Vein endothelial cell (primary cell): ENCODE measurements at places on chromosomes 11 and 22. TPM values are rescaled to one million over a fixed set of nuclear protein-coding genes. Genes with fewer than 3 reads are reported as not detected.

Gene E2F8
- total RNA-seq, result 2.9 and 7.5 TPM in 2 replicates

Gene UBQLNL
- under 0.01 and 0.10 TPM in 2 replicates for total RNA-seq

Gene CD6
- not detected in 2 replicates for total RNA-seq

Gene PLAAT5
- not detected in 2 replicates for total RNA-seq

Gene CDC42EP1
- total RNA-seq, result 42.1 and 61.7 TPM in 2 replicates

Gene ZNF70
- total RNA-seq, result 5.7 and 7.2 TPM in 2 replicates

Gene TRABD
- 29.2 and 35.3 TPM in 2 replicates for total RNA-seq

Gene FAM83F
- total RNA-seq, result not detected in 2 replicates

Gene SPI1
- under 0.01 TPM in 1 of 2 replicates, not detected in the other for total RNA-seq

Gene NXPE1
- not detected in 2 replicates for total RNA-seq

Gene GRIK4
- total RNA-seq, result 0.10 and 0.33 TPM in 2 replicates

Gene ATF4
- total RNA-seq, result 221 and 270 TPM in 2 replicates
